Pancreas (tissue), 10 donors: ENCODE measurements at places on chromosomes 6 and 20. TPM values are rescaled to one million over a fixed set of nuclear protein-coding genes. Genes with fewer than 3 reads are reported as not detected.

MYL9 gene
- polyA plus RNA-seq, result 64.9 TPM

PRDM13 gene
- polyA plus RNA-seq, result not detected

ASIP gene
- polyA plus RNA-seq, result not detected

OR14J1 gene
- polyA plus RNA-seq, result not detected

C6orf15 gene
- not detected for polyA plus RNA-seq

TTBK1 gene
- polyA plus RNA-seq, result 0.45 TPM

LY6G5C gene
- 2.5 TPM for polyA plus RNA-seq

SRMS gene
- polyA plus RNA-seq, result not detected

ZFP57 gene
- polyA plus RNA-seq, result not detected

BCAS1 gene
- 0.70 TPM for polyA plus RNA-seq

GDAP1L1 gene
- polyA plus RNA-seq, result 3.6 TPM

TFAP2A gene
- 0.12 TPM for polyA plus RNA-seq

EEF1E1 gene
- polyA plus RNA-seq, result 13.3 TPM

SEMG1 gene
- polyA plus RNA-seq, result not detected

PEX3 gene
- polyA plus RNA-seq, result 2.8 TPM

ANKRD6 gene
- 7.8 TPM for polyA plus RNA-seq

BPI gene
- polyA plus RNA-seq, result not detected

UBE2J1 gene
- 18.7 TPM for polyA plus RNA-seq

NKX2-4 gene
- not detected for polyA plus RNA-seq

POM121L2 gene
- not detected for polyA plus RNA-seq

CCN5 gene
- 3.3 TPM for polyA plus RNA-seq

GTSF1L gene
- polyA plus RNA-seq, result not detected
